IPS DF 19.7 (cell line): ENCODE measurements at places on chromosomes 3 and 15.
A peak's percentile ranks its signal among the peaks of the same experiment; 100 is the strongest.

GRCh38 chr15:35448294-35448693 lies 97.7 kb downstream of the DPH6 start:
- DNase-seq = no peak

GRCh38 chr15:40344631-40345120 lies 3.9 kb upstream of the CCDC9B start:
- DNase-seq = no peak

DNA sequence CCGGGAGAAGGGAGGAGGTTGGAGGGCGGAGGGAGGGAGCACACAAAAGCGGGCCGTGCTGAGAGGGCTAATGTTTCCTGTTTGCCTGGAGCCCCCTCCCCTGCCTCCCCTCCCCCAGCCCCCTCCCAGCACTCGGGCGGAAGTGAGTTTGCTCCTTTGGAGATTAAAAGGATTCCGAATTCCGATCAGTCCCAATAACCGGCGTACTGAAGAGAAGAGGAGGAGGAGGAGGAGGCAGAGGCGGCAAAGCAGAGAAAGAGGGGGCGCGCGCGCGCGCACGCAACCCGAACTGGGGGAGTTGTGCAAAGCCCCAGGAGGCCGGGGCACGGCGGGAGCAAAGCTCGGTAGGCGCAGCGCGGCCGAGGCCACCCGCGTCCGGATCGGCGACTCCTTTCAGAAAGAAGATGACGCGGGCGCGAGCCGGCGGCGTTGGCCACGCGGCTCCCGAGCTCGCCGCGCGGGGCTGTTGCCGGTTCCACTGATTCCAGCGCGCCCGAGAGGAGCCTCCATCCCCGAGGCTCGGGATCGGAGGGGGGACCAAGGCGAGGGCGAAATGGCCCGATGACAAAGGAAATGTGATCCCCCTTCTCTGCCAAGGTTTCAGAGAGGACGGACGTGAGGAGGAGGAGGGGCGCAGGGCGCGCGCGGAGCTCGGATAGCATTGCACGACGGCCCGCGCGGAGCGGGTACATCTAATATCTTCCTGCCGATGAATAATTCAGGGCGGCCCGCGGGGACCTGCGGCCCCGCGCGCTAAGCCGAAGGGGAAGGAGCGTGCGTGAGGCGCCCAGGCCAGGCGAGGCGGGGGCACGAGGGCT lies 1.1 kb upstream of the TRIM71 start:
- DNase-seq = peak; percentile 91

- DNase-seq = no peak
Measured at GRCh38 chr3:195122261-195122660, 148.7 kb downstream of the XXYLT1 start.

DNA sequence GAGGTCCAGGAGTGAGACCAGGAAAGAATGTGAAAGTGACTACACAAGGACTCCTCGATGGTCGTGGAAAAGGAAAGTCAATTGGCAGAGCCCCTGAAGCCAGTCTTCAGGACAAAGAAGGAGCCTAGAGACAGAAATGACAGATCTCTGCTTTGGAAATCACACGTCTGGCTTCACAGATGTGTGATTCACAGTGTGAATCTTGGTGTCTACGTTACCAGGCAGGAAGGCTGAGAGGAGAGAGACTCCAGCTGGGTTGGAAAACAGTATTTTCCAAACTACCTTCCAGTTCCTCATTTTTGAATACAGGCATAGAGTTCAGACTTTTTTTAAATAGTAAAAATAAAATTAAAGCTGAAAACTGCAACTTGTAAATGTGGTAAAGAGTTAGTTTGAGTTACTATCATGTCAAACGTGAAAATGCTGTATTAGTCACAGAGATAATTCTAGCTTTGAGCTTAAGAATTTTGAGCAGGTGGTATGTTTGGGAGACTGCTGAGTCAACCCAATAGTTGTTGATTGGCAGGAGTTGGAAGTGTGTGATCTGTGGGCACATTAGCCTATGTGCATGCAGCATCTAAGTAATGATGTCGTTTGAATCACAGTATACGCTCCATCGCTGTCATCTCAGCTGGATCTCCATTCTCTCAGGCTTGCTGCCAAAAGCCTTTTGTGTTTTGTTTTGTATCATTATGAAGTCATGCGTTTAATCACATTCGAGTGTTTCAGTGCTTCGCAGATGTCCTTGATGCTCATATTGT lies 6.0 kb downstream of the CCR2 start:
- DNase-seq = no peak
